ENCODE measurements at places on chromosomes 2 and 18.
A peak's percentile ranks its signal among the peaks of the same experiment; 100 is the strongest.

DNA sequence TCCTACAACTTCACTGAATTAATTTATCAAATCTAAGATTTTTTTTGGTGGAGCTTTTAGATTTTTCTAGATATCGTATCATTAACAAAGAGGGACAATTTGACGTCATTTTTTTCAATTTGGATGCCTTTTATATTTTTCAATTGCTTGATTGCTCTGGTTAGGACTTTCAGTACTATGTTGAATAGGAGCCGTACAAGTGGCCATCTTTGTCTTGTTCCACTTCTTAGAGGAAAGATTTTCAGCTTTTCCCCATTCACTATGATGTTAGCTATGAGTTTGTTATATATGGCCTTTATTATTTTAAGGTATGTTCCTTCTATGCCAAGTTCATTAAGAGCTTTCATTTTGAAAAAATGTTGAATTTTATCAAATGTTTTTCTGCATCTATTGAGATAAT, 86.4 kb upstream of the MYCN start:
- DNase-seq = no peak

- no peak for DNase-seq
Measured at GRCh38 chr18:35139517-35139916, 98.3 kb downstream of the MAPRE2 start.

DNA sequence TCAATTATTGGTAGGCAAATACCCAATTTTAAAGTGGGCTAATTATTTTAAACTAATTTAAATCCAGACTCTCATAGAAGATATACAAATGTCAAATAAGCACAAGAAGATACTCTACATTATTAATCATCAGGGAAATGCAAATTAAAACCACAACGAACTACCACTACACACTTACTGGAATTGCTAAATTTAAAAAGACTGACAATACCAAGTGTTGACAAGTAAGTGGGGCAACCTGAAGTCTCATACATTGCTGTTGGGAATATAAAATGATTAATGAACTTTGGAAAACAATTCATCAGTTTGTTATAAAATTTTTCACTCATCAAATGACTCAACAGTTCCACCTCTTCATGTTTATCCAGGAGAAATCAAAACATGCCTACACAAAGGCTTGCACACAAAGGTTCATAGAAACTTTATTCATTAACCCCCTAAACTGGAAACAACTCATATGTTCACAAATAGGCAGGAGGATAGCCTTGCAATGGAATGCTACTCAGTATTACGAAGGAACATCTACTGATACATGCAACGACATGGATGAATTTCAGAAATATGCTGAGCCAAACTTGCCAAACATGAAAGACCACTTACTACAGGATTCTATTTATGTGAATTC, 120.8 kb downstream of the MCFD2 start:
- no peak for DNase-seq

- peak; percentile 93 for DNase-seq
Measured at GRCh38 chr18:62522504-62523254, at the start of gene ZCCHC2. Gene ZCCHC2 (plus strand): TSS chr18:62523025. CDS start chr18:62523425, 400 bp downstream.

- no peak for DNase-seq
Measured at GRCh38 chr18:75060185-75060584, 148.8 kb downstream of the PTGR3 start.

- no peak for DNase-seq
Measured at GRCh38 chr18:13492314-13492713, 234.0 kb downstream of the FAM210A start.

DNA sequence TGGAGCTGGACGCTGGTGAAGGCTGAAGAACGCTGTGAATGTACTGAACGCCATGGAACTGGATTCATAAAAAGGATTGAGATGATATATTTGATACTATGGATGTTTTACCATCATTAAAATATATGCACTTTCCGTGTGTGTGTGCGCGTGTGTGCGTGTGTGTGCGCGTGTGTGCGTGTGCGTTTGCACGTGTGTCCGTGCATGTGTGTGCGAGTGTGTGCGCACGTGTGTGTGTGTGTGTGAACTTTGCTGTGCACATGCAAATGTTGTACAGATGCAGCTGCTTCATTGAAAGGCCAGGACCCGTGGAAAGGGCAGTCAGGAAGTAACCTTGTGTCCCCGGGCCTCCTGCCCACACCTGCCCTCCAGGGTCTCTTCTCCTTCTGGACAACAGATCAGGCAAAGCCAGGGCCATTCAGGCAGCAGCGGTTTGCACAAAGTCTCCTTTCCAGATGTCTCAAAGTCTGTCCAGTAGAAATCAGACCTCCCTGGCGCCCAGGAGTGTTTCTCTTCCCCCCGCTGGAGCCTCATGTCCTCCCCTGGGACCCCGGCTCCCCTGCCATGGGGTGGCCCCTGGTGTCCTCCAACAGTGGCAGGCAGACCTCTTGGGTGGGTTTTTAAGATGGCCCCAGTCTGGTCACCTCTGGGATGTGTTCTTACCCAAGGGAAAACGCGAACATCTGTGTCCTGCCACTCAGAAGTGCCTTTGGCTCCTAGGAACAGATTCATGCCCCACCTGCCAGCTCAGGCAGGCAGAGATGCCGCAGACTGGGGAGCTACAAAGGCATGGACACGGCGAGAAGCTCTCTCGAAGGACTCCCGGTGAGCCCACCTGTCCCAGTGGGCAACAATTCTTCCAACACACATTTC, 86.1 kb upstream of the GPC1 start:
- DNase-seq = no peak

GRCh38 chr18:66752733-66753132, 148.8 kb upstream of the CDH19 start:
- no peak for DNase-seq

DNA sequence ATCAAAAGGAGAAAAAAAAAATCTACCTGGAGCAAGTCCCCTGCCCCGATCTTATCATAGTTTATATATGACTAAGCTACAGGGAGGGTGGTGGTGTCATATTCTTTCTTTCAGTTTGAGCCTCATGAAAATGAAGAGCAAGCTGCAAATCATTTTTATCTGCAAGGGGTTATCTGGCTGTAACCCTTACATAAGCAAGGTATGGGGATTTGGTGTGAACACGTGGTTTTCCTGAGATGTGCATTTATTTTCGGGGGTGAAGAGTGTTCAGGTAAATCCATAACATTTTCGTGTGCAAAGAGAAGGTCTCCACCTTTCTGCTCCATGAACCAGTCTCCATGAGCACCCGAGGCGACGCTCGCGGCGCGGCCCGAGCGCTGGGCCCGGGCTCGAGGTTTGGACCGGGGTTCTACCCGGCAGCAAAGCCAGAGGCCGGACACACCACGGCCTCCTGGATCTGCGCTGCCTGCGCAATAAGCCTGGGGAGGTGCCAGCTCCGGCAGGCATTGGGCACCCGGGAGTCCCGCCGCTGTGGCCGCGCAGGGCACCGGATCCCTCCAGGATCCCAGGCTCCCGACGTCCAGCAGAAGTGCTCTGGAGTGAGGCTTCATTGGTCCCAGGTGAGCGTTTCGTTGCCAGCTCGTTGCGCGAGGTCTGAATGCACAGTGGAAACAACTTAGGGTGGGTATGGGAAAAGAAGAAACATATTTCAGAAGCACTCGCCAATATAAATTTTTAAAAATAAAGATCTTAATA, 36.1 kb upstream of the GPD2 start:
- DNase-seq = peak; percentile 66

GRCh38 chr2:191740016-191740419, 62.1 kb downstream of the NABP1 start:
- no peak for DNase-seq

- no peak for DNase-seq
Measured at GRCh38 chr2:109447251-109447661, 166.5 kb downstream of the SEPTIN10 start.

GRCh38 chr18:63158676-63159291, 160.8 kb downstream of the BCL2 start:
- DNase-seq = no peak

All from NCI-H446 treated with DMSO at 0.1 percent for 48 hours (cell line).